NCI-H510A (cell line): ENCODE measurements at places on chromosomes 4 and X.

GRCh38 chr4:73853246-73853704 lies at the start of gene PF4V1:
TSS of gene PF4V1 (plus strand) at chr4:73853296. CDS start at chr4:73853363, 67 bp downstream.
- no peak for DNase-seq

GRCh38 chr4:115315182-115315581 lies 201.8 kb upstream of the NDST4 start:
- no peak for DNase-seq

- no peak for DNase-seq
These were observed 158.3 kb downstream of the SPCS3 start for GRCh38 chr4:176478076-176478475.

GRCh38 chr4:157591245-157591644 lies 370.7 kb downstream of the GRIA2 start:
- DNase-seq: no peak

DNA sequence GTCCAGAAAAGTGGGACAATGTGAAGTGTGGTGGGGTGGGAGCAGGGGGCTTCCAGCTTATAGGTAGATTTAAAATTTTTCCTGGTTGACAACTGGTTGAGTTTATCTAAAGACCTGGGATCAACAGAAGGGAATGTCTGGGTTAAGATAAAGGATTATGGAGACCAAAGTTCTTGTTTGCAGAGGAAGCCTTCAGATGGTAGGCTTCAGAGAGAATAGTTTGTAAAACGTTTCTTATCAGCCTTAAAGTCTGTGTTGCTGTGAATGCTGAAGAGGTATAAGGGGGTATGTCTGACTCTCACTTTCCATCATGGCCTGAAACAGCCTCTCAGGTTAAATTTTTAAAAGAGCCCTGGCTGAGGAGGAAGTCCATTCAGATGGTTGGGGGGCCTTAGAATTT lies 20.5 kb downstream of the MGST2 start:
- DNase-seq: no peak

DNA sequence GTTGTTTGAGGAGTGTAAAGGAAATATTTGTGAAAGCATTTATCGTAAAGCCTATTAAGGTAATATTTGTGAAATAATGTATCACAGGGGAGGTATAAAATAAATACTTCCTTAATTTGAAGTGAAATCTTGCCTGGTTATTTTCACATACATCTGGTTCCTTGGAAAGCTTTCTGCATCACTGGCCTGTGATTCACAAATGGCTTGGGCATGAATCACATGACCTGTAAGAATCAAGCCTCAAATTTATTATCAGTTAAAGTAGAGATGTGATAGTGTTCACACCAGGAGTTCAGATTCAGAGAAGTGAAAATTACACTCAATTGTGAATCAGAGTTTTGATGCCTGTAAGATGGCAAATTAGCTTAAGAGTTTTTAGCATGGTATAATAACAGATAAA lies 1911.4 kb downstream of the STIM2 start:
- DNase-seq: no peak

- DNase-seq: no peak
These were observed 212.2 kb downstream of the LDB2 start for GRCh38 chr4:16686195-16686594.

DNA sequence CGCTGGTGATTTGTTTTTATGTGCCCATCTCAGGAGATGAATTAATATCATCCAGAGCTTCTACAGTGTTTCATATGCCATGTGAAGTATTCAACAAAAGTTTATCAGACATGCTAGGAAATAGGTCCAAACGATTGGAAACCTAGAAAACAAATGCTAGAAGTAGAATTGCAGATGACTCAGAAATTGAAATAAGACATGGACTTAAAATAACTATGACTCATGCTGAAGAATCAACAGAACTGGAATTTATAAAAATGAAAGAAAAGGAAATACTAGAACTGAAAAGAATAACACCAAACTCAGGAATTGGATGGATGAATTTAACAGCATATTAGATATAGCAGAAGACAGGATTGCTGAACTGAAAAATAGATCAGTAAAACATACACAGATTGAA lies 172.7 kb upstream of the GIMD1 start:
- DNase-seq: no peak

DNA sequence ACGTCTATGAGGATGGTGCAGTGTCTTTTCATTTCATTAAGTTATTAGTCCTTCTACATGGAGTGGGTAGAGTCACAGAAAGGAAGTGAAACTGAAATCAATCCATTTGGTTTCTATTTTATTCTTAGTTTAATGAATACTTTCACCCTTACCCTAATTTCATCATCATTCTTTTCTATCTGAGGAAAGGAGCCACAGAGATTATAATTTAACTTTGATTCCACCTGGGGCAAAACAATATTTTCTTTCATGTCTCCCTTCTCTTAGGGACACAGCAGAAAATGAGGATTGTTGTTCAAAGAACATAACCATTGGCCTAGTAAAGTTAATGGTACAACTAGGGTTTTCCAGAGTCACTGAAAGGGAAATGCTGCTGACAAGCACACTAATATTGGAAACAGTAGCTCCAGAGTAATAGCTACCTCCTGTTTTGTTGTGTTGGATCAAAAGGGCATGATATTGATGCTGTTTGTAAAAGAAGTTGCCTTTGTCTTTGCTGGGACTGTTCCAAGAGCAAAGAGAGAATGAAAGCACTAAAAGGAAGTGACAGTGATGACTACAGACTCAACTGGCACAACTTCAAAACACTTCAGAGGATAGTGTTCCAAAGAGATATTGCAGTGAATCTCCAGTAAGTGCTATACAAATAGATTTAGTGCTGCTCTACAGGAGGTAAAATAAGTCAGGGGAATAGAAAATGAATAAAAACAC lies 247.1 kb upstream of the PITX2 start:
- DNase-seq: no peak

- DNase-seq: no peak
These were observed 220.6 kb upstream of the ZC4H2 start for GRCh38 chrX:65196758-65197360.

DNA sequence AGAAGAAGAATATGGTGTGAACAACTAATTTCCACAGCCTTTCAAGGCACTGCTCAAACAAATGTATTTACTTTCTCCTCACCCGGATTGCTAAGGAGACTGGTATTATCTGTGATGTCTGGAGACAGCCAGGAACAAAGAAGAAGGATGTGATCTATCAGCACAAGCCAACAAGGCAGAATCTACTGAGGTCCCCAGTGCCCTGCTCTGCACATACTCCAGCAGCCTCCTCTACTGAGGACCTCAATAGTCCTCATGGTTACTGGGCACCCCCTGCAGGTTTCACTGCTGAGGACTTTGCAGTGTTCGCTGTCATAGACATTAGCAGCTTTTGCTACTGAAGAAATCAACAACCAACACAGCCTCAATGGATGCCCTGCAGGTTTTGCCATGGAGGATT lies 930.1 kb downstream of the ADGRL3 start:
- DNase-seq: no peak

DNA sequence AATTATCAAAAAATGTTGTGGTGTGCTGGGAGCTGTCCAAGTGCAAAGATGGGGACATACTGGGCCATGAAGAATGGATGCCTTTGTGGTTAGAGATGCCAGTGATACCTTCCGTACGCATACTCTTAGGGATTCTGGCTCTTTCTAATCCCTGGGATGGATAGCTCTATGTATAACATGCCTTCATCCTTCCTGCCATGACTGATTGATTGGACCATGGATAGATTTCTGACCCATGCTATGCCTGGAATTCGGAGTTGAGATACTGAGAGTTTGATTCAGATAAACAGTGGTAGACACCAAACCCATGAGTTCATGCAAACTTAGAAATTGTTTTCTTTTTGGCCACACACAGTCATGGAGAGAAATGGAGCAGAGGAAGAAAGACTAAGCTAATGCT lies 147.2 kb upstream of the WDFY3 start:
- DNase-seq: no peak

DNA sequence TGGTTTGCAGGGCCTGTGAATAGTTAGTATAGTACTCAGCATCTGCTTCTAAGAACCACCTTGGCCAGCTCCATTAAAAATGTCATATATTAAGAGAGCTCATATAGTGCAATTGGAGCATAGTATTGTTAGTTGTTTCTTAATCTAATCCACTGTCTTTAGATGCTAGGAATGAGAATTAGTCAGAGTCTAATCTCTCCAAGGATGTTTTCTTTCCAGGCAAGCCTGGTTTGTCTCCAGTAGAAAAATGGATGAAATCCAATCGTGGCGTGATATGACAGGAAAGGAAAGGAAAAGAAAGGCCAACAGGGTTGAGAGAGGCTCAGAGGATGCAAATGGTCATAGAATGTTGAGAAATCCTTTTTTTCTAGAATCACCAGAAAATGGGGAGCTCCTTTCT lies 15.0 kb upstream of the TMEM164 start:
- DNase-seq: no peak

DNA sequence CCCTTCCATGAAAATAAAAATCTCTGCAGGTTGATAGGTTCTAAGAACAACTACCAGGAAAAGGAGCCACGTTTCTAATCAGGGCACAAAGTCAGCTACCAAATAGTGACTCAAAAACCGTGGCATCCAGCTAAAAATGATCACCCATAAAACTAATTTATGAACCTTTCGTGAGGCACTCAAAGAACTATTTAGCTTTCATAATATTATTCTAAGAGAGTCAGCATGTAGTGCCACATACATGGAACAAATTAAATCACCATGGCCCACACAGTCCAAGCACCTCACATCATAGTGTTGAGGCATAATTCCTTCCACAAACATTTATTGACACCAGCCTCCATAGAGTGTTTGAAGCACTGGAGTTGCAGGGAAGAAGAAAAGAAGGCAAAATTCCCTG lies 252.0 kb upstream of the PPARGC1A start:
- no peak for DNase-seq

- no peak for DNase-seq
These were observed 95.6 kb downstream of the GATB start for GRCh38 chr4:151665022-151665784.

DNA sequence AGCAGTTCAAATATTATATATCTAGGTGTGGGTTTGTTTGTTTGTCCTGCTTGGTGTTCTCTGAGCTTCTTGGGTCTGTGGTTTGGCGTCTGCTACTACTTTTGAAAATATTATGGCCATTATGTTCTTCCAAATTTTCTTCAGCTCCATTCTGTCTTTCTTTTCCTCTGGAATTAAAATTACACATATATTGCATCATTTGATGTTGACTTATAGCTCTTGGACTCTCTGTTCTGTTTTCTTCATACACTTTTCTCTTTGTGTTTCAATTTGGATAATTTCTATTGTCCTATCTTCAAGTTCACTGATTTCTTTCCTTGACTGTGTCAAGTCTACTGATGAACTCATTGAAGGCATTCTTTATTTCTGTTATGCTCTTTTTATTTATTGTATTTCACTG lies 65.2 kb upstream of the ZNF81 start:
- DNase-seq: no peak

DNA sequence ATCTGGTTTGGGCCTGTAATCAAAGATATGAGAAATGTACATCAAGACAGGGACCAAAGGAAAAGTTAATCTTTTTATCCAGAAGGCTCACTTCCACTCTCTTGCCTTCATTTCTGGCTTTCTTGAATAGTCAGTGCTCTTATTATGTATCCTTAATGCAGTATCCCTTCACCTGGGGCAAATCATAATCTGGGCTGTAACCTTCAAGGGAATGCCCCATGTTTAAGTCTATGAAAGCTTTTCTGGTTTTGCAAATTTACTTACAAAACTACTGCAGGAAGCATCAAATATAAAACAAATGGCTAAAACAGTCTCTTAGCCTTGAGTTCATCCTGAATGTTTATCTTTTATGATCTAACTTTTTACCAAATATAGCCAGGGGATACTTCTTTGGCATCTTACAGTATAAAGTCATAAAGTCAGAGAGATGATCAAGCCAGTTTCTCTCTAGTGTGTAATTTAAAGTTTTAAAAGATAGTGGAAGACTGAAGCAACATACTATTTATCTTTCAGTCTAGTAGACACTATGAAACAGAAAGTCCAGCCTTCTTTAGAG lies 1214.8 kb downstream of the STIM2 start:
- no peak for DNase-seq

DNA sequence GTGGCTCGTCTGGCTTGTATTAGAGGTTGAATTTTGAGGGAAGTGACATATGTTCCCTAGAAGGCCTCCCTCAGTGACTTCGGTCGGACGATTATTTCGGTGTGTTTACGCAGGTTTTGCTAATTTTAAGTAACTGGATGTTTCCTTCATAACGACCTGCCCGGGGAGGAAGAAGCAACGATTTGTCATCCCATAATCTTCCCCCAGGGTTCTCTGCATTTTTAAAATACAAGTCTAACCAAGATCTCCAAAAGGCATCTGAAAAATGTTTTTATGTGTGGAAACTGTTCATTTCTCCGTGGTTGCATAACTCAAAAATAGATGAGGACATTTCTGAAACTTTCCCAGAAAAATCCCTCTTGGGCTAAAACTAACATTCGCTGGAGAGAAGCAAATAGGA lies 195.4 kb downstream of the SHOX start:
- DNase-seq: no peak

DNA sequence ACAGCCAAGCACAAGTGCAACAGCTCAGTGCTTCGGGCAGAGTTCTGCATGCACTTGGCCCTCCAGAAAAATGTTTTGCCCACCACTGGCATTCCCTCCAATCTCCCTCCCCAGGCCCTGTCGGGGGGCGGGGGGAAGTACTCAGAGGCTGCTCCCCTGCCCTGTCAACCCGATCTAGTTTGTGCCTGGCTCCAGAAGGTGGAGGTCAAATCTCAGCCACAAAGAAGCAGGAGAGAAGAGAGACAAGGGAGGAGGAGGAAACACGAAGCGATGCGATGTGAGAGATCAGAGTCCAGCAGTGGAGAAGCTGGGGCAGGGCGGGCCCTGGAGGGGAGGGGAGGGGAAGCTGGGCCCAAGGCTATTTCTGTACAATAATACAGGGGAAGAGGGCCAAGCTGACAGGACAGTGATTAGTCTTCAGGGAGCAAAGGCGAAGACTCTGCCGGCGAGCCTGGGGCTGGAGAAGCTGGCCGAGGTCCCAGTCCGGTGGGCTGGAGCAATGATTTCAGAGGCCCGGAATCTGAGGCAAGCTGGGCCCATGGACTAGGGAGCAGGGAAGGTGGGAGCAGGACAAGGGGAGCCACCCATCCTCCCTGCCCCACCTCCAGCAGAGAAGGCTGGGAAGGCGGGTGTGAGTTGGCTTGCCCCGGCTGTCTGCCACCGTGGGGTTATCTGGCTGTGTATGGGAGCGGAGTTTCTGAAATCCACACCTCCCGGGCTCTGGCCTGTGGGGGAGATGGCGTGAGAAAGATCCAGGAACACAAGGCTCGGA lies 167.1 kb downstream of the EFNB1 start:
- no peak for DNase-seq

DNA sequence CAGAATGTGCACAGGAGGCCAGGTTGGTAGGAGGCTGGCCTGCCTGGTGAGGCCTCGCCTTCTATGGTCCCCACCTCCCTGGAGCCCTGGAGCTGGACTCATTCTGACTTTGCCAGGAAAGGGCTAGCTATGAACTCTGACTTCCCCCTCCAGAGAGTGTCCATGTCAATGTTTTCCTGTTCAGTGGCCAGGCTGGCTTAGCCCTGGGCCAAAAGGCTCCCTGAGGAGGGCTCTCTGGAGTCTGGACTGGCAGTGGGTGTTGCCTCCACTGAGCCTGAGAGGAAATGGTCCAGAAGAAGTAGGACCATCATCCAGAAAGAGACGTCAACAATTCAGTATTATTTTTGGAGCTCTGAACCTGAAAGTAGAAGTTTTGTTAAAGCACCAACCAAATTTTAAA lies 178.7 kb downstream of the CHIC2 start:
- no peak for DNase-seq
